ENCODE measurements at places on chromosomes 6 and 20.
A peak's percentile ranks its signal among the peaks of the same experiment; 100 is the strongest.

- no peak for DNase-seq
Observed at GRCh38 chr6:152161501-152161900, 354.0 kb downstream of the ESR1 start.

- DNase-seq, result no peak
Observed at GRCh38 chr20:43761386-43762340, 34.9 kb upstream of the GTSF1L start.

- DNase-seq, result no peak
Observed at GRCh38 chr6:53119349-53119748, 29.3 kb downstream of the GCM1 start.

DNA sequence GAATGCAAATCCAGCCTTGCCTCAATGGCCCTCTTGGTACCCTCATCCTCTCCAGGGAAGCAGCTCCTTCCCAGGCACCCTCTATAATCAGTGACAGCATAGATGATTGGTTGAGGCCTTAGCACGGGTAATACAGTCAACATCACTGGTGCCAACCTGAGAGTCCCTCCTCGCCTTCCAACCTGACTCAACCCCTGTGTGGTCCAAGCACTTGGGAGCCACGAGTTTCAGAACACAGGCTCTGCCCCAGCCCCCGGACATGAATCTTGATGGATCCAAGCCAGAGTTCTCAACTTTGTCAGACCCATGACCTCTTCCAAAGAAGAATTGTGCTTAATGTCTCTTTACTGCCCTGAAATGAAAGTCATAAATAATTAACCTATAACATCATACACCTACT, 213.9 kb downstream of the PREX1 start:
- no peak for DNase-seq

DNA sequence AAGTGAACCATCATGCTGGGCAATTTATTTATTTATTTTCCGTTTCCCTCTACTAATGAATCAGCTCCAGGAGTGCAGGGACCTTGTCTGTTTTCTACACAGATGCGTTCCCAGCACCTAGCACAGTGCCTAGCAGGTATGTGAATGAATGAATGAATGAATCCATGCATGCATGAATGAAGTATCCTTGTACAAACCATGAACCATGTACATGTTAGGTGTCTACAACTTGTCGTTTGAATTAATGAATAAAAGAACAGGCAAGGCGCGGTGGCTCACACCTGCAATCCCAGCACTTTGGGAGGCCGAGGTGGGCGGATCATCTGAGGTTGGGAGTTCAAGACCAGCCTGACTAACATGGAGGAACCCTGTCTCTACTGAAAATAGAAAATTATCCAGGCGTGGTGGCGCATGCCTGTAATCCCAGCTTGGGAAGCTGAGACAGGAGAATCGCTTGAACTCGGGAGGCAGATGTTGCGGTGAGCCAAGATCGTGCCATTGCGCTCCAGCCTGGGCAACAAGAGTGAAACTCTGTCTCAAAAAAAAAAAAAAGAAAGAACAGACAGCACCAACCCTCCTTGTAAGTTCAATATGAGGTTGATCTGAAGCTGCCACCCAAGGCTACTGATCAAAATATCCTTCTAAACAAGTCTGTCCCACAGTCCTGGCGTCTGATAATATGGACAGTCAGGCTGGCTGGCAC, 27.3 kb upstream of the SLC9A8 start:
- no peak for DNase-seq

- no peak for DNase-seq
Observed at GRCh38 chr6:36125575-36125974, 4.7 kb upstream of the MAPK13 start.

DNA sequence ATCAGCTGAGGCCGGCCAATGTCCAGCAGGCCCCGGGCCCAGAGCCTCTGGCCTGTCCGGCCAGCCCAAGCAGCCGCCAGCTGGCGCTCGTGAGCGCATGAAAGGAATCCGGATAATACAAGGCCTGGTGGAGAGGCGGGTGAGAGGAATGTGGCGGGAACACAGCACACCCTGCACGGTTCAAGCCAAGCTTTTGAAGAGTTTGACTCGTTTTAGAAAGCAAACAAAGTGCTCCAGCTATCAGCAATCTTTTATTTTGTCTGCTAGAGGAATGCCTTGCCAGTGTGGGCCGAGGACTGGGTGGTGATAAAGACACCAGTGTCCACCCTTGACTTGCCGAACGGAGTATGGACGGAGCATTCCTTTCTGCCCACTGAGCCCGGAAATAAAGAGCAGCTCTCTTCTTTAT, 9.3 kb upstream of the NEDD9 start:
- no peak for DNase-seq

DNA sequence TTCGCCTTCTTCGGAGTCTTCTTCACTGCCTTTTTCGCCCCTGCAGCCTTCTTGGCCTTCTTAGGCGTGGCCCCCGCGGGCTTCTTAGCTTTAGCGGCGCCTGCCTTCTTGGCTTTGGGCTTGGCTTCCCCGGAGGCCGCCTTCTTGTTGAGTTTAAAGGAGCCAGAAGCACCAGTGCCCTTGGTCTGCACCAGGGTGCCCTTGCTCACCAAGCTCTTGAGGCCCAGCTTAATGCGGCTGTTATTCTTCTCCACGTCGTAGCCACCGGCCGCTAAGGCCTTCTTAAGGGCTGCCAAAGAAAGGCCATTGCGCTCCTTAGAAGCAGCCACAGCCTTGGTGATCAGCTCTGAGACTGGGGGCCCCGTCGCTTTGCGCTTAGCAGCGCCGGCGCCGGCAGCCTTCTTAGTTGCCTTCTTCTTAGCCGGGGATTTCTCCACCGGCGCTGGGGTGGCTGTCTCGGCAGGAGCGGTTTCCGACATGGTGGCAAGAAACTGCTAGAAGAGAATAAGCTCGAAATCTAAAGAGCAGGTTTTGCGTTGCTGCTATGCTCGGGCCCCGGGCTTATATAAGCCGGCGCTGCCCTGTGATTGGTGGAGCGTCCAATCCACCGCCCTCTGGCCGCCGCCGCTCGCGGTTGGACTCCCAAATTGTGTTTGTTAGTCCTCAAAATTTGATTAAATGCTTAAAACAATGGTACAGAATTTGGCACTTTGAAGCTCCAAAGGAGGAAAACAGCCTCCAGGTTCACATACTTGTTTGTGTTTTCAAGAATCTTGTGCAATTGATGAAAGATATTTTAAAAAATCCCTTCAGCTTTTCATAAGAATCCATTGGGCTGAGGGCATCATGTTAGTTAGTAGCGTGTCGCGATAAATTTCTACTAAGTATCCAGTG, 44.9 kb downstream of the OR2B2 start:
- peak; percentile 82 for DNase-seq

DNA sequence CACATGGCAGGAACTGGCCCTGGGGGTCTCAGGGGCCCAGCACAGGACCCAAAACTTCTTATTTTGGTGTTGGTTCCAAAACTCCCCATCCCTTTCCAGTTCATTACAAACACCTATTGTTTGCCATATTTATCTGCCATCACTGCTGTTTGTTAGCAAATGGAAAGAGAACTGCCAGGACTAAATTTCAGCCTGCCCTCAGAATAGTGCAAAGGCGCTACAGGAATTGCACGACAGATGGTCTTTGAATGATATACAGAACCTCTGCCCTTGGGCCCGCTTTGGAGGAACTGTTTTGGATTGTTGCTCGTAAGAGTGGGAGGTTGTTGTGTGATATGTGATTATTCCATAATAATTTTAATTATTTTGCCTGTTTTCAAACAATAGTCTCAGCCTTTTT, 199.0 kb upstream of the FBXL4 start:
- DNase-seq, result no peak

DNA sequence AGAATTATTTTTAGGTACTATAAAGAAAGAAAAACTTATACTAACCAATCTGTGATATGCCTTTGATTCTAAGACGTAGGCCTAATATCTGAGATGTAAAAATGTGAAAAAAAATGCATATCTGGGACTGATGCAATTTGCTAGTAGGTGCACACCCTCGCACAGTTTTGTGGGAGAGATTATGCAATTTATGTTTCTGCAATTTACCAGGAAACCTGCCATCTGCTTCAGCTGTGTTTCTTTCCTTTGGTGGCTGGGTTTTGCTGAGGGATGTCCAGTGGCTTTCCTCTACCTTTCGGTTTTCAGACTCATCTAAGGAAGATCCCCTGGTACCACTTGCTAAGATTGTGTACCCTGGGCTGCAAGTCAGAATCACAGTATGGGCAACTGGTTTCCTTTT, 186.9 kb downstream of the ZFP64 start:
- DNase-seq, result no peak

DNA sequence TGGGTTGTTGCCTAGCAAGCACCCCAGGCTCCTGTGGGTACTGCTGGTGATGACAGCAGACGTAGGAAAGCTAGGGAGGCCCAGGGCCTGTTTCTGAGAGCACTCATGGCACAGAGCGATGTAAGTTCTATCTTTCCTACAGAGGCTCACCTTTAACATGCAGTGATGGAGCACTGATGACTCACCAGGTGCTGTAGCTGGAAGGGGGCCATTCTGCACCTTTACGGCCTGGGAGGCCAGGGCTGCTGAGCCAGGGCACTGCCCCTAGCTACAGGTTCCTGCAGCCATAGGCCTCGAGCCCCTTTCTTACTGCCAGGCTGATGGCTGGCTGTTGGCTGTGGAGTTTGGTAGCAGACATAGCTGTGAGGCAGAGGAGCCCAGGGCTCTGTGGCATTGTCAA, 31.1 kb upstream of the GPR6 start:
- DNase-seq, result no peak

DNA sequence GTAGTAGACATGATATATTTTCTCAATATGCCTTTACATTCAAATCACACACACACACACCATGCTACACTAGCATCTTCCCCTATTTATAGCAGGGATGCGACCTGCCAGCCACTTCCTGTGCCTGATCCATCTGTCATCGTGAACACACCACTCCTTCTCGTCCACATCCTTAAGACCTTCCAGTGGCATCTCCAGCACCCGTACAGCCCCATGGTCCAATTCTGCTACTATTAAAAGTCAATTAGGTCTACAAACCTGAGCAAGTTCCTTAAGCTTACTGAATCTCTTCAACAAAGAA, 54.5 kb downstream of the KIF16B start:
- DNase-seq, result no peak

DNA sequence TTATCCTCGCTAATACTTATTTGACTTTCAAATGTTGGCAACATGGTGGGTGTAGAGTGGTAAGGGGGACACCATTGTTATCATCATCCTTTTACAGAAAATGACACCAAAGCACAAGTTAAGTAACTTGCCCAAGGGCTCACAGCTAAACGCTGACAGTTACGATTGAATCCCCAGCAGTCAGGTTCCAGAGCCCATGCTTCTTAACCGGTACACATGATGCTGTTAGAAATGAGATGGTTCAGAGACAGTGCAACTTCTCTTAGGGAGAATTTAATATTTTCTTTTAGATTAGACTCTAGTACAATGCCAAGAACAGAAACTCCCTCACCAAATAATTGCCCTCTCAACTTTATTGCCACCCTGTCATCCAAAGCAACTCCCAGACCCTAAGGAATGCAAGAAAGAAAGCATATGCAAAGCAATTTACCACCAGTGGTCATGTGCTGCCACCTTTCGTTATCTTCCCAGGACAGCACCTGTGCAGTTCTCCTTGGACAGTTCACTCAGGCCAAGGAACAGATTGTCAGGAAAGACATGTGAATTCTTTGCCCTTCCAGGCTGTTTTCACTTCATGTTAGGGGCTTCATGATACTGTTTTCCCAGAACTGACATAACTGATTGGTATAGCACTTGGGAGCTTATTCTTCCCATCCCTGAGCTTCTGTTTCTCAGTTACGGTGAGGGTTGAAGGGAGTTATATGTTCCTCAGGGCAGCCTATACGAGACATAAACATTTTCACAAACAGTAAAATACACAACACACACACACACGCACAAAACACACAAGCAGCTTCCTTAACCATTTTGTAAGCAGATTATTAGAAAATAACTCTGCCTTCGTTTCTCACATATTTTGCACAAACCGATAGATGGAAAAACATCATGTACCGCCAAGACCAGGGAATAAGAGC, 5.1 kb downstream of the HLA-DMA start:
- peak; percentile 39 for DNase-seq

DNA sequence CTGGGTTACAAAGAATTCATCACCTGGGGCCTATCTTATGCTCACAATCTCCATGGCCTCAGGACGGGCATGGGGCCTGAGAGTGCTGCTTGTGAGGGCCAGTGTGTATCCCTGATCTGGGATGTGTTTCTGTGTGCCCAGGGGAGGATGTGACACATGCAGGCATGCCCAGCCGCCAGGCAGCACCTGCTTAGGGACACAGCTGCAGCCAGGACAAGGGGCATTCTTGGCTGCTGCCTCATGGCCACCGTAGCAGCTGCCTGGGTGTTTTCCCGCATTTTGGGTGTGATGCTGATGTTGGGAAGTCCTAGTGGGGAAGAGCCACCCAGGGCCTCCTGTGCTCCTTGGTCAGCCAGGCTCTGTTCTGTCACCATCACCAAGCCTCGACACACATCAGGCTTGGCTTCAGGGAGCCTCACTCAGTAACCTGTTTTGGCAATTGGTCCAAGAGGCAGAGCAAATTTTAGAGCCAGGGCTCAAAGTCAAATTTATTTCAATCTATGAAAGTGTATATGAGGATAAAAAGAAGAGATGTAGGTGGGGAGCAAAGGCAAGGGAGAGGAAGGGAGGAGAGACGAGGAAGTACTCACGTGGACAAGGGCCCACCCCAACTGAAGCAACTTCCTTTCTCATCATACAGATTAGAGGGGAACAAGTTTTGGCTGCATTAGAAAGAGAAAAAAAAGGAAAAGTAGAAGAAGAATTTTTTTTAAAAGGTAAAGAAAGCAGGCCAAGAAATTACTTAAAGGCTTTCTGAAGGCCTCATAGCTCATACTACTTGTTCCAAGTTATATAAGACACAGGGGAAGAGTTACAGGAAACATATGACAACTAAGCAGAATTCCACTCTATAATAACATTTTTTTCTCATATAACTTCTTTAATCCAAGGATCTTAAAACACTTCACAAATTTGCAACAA, 269.9 kb upstream of the SUPT3H start:
- no peak for DNase-seq

DNA sequence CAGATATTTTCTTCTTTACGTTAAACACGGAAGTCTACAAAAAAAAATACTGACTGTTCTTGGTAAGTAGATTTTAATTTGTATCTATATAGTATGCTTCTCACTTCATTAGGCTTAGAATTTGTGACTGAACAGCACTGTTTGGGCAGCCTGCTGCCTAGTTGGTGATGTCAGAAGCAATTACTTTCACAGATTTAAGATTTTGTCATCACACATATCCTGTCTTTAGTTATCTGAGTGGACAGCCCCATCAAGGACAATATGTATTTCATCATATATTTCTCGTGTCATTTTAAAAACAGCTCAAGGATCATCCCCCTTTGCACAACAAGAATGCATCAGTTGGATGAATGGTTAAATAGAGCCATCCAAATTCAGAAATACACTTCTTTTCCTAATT, 338.4 kb upstream of the CITED2 start:
- no peak for DNase-seq
